GM20000 (cell line): ENCODE measurements at places on chromosomes 13 and 19.
A peak's percentile ranks its signal among the peaks of the same experiment; 100 is the strongest.

DNA sequence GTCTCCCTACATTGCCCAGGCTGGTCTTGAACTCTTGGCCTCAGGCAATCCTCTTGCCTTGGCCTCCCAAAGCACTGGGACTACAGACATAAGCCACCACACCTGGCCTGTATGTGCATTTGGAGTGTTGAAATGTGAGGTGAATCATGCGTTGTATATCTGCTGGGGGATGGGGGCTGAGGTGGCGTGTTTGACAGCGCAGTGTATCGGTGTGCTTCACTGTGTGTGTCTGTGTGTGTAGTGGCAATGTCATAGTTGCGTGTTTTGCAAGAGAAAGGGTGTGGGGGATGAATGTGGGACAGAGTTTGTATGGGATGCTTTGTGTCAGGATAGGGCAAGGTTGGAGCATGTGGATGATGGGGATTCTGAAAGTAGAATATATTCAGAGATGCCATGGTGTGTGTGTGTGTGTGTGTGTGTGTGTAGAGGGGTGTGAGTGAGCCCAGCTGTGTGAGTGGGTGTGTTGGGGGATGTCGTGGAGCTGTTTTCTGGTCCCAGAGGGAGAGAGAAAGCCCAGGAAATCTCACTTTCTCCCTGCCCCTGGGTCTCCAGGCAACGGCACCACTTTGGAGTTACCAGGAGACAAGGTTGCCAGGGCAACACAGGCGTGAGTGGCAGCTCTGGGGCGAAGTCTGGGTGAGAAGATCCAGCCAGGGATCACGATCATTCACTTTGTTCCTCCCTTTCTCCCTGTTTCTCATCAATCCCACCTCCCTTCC is 1.1 kb upstream of the SWSAP1 start:
- no peak for DNase-seq

DNA sequence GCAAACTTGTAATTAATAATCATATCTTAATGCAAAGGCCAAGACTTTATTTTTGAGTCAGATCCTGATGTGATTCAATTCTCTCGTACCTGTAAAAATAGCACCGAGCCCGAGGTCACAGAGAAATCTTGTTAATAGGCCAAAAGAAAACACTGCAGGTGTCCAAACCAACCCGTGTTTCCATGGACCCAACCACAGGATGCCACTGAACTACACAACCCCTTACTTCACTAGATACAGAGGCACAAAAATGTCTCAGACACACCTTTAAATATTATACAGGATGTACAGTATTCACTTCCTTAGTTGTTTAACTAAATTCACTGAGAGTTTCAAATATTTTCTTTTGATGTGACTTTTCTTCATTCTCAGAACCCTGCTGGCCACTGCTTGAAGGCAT is 530.9 kb downstream of the MYO16 start:
- no peak for DNase-seq

DNA sequence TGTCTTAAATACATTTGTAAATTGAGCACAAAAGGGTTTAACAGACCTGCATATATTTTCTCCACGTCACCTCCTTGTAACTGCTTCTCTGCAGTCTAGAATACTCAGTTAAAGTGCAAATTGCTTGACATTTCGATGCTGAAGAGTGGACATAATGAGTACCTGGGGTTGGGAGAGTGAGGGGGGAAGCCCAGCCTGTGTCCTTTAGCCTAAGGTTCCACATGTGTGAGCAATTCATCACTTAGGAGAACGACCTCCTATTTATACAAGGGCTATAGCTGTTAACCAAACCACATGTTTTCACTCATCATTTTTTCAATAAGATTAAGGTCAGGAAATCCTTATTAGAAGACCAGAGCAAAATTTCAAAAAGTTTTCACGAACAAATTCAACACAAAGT is 29.5 kb downstream of the PCDH9 start:
- DNase-seq = no peak

GRCh38 chr19:9850235-9850959 is 15.3 kb downstream of the PIN1 start:
- no peak for DNase-seq

GRCh38 chr19:17107546-17108452 is 32.2 kb downstream of the MYO9B start:
- no peak for DNase-seq

DNA sequence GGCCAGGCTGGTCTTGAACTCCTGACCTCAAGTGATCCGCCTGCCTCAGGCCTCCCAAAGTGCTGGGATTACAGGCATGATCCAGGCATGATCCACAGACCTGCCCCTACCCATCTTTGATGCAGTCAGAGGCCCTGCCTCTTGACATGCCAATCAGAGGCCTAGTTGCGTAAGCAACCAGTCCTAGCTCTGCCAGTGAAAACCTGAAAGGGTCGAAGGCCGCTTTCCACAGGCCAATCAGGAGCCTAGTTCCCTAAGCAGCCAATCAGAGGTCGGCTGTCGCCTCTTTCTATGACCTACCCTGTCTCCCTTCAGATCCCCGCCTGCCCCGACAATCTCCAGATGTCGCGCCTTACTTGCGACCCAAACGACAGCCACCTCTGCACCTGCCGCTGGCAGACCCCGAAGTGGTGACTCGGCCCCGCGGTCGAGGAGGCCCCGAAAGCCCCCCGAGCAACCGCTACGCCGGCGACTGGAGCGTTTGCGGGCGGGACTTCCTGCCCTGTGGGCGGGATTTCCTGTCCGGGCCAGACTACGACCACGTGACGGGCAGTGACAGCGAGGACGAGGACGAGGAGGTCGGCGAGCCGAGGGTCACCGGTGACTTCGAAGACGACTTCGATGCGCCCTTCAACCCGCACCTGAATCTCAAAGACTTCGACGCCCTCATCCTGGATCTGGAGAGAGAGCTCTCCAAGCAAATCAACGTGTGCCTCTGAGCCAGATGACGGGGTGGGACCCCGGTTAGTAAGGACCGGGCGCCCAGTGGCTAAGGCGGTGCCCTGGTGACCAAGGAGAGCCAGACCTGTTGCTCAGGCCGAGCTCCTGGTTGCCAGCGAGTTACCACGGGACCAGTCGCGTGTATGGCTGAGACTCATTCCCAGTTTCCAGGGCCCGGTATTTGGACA is 6.3 kb downstream of the SYDE1 start:
- no peak for DNase-seq

DNA sequence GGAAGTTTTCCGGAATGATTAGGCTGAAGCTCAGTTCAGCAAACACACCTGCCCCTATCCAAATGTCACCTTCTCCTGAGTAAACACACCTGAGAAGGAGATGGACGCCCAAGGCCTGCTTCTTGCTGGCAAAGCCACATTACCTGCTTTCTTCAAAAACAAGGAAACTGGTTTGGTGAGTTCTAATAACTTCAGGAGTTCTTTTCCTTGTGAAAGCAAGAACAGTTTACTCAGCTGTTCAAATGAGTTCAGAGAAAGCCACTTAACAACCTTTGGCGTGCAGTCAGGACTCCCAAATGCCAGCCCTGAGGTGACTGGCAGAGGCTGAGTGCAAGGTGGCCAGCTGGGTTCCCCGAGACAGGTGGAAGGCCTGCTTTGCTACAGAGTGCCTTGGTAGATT is 160.5 kb downstream of the STK24 start:
- DNase-seq = no peak

DNA sequence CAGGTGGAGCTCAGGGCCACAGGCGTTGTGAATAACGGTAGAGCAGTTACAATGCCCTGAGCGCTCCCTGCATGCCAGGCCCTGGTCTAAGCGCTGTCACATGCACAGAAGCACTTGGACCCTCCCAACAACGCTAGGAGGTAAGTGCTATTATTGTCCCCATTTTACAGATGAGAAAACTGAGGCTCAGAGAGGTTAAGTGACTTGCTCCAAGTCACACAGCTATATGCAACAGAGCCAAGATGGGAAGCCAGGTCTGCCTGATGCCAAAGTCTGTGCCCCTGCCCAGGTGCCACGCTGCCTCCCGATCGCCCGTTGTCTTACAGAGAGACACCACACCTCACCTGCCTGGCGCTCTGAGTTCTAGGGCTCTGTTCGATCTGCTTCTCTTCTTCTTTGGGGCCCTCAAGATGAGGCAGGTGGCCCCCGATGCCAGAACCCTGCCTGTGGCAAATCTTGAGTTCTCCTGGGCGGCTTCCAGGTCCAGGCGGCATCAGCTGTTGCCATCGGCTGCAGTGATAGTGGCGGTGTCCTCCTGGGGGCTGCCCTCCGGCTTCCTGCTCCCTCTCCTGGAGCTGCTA is 20.0 kb downstream of the YIPF2 start:
- DNase-seq = no peak

GRCh38 chr19:43983544-43983911 is 460 bp upstream of the ZNF155 start:
- no peak for DNase-seq

DNA sequence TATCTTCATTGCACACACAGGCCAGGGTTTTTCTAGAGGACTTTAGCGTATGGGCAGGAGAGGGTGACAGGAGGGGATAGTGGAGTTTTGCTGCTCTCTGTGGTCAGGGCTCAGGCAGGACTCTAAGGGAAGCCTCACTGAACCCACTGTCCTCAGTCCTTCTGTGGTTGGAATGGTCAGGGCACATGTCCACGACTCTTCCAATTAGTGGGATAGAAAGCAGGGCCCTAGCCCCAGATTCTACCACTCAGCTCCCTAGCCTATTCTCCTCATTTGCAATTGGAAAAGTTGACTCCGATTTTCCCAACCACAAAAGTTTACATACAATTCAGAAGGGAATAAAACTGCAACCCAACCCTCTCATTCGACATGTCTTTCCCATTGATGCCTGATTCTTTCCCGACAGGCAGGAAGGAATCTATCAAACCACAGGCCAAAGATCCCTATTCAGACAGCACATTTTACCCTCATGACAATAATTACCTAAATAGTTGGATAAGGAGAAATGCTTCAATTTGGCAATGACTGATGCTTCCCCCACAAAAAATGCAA is 38.2 kb downstream of the TGDS start:
- DNase-seq = no peak

GRCh38 chr13:56314765-56315164 is 826.0 kb upstream of the PRR20A start:
- DNase-seq = no peak

GRCh38 chr19:51807111-51807701 is 12.2 kb downstream of the FPR3 start:
- no peak for DNase-seq

GRCh38 chr13:30600496-30600895 is 17.2 kb upstream of the USPL1 start:
- DNase-seq = no peak

DNA sequence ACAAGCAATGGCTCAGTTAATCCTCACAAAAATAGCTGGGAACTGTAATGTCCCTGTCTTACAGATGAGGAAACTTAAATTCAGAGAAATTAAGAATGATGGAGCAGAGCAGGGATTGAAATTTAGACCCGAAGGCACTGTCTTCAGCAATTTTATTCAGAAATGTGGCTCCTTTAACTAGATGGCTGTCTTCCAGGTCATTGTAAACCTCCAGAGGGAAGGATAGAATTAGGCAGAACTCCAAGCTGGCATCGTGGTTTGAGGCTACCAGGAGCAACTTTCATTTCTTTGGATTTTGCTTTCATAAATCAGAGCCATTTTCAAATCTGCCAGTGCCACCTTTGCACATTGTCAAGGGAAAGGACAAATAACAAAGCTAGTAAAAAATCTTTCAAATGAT is 339.0 kb downstream of the DCT start:
- no peak for DNase-seq

DNA sequence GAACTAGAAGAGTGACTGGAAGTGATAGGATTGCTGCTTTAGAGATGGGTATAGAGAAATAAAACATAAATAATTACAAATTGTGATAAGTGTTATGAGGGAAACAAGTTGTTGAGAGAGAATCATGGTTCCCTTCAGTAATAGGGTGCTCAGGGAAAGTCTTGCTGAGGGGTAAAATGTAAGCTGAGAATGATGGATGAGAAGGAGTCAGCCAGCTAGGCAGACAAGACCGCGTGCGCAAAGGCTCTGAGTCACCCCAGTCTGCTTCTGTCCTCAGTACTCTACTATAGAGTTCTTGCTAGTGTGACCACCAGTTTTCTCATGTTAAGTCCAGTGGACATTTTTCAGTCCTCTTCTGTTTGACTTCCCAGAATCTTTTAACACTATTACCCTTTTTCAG is 39.5 kb downstream of the PCCA start:
- DNase-seq = no peak

GRCh38 chr19:46537136-46538097 is 41.8 kb upstream of the PNMA8B start:
- peak; percentile 54 for DNase-seq
